ENCODE measurements at places on chromosomes 3 and 15.

GRCh38 chr3:7209098-7209497, 348.2 kb downstream of the GRM7 start:
- no peak for DNase-seq

DNA sequence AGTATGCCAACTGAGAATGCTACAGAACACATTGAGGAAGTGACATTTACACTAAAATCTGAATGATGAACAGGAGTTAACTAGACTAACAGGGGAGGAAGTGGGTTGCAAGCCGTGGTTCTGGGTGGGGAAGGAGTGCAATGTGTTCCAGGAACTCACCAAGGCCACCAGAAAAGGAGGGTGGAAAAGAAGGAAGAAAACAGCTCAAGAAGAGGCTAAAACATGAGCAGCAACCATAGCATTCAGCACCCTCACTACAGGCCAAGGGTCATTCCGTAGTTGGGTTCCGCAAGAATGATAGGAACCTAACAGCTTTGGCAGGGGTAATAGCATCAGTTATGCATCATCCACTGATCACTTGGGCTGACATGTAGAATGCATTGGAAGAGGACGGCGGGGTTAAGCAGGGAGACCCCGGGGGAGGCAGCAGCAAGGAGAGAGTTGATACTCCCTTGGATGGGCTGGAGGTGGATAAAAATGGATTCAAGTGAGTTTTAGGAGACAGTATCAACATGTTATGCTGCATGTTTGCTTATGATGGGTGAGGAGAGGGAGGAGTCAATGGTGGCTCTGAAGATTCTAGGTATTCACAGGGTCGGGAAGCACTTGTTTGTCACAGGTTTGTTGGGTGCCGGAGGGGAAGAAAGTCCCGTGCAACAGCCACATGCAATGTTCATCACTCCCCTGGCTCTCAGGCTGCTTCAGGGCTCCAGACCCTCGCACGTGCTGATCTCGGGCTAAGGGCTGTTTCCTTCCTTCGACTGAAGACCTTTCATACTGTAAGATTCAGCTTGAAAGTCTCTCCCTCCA, 53.2 kb downstream of the LIPC start:
- DNase-seq = no peak

DNA sequence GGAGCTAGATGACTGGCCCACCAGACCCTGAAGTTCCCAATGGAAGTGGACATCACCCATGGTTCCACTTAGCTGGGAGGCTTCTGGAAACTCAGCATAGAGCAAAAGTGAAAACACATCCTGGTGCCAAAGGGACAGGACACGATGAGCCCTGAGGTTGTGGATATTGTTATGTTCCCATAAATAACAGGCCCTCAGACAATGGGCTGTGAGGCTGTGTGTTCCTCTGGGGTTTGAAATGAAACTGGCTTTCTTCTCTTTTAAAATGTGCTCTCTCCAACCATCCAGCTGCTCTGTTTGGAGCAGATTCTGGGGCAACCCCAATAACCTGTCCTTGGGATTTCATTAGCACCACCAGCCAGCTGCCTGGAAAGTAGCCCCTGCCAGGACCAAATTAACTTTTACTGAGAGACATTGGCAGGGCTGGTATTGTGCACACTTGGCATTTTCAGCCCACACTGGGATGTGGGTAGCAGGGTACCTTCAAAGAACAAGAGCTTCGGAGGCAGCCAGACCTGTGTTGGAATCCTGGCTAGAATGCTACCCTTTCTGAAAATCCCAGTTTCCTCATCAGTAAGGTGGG, 97.5 kb downstream of the DNAJB8 start:
- DNase-seq = no peak

DNA sequence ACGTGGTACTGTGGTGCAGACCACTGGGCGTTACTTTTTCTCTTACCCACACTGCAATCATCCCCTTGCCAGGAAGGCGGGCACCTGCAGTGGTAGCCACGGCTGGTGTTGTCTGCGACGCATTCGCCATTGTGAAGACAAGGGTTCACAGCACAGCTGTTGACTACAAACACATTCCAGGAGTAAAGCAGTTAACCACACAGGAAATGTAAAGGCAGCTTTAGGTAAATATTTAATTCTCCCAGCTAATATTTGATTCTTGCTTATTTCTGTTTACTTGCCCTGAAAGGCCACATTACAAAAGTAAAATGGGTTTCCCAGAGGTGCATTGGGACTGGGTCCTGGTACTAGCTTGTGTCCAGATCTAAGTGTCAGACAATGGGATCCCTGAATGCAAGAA, 45.4 kb downstream of the HEG1 start:
- no peak for DNase-seq
